Uterus (tissue), 4 donors: ENCODE measurements at places on chromosomes 4 and X.

GRCh38 chr4:91751961-91752360 lies 551.8 kb upstream of the GRID2 start:
- DNase-seq, result no peak

GRCh38 chr4:16122784-16123183 lies 39.0 kb upstream of the PROM1 start:
- no peak for DNase-seq

DNA sequence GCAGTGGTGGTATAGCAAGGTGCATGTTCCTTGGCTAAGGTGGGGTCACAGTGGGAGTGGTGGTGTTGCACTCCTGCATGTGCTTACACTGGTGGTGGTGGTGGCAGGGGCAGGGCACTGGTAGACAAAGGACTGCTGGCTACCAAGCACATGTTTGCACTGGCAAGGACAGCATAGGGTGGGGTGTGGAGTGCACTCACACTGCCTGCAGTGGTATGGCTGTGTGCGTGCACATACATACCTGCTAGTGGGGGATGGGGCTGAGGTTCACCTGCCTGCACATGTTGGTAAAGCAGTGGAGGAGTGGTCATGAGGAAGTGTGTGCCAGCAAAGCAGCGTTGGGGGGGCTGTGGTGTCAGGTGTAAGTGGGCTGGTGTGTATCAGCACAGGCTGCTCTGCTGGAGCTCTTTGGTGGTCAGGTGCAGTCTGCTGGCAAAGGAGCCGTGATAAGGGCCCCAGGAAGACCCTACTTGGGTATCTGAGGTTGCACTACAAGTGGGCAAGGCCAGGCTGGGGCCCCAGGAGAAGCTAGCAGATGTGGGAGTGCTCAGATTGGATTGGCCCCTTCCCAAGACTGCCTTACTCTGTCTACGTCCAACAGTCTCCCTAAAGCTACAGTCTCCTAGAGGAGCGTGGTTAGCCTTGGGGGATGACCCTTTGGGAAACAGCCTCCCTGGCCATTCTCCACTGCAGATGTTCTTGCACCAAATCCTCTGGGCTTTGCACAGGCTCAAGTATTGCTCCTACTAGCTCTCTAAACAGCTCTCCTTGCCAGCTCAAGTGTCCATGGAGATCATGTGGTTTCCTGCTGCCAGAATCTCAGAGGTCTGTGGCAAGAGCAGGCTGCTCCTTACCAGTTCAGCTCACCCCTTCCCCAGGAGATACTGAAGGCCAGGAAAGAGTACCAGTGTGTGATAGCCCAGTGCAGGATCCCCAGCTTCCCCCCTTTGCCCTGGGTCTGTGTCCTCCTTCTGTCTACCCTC lies 486.3 kb upstream of the PABPC4L start:
- no peak for DNase-seq

- no peak for DNase-seq
Measured at GRCh38 chr4:6362896-6363295, 93.2 kb downstream of the WFS1 start.

DNA sequence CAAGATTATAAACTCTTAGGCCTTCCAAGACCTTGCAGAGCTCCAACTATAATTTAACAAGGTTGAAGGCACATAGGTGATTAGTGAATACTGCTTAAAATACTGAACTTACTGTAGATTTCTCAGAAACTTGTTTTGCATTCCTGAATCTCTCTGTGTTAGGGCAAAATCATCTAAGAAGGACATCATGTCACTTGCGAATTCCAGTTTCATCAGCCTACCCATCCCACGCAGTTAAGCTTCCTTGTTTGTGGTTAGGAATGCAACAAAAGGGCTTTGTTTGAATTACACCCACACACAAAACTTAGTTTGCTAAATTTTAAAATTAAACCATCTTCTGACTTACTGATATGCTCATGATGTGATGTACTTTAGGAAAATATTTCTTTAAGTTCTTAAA lies 174.0 kb downstream of the SOWAHB start:
- no peak for DNase-seq

DNA sequence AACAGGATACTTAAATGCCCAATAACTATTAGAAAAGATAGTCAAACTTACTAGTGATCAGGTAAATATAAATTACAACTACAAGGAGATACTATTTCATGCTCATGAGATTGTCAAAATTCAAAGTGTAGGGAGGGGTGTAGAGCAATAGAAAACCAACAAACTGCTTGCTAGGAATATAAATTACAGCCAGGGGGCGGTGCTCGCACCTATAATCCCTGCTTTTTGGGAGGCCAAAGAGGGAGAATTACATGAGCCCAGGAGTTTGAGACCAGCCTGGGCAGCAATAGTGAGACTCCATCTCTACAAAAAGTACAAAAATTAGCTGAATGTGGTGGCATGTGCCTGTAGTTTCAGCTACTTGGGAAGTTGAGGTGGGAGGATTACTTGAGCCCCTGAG lies 556.5 kb upstream of the NR3C2 start:
- no peak for DNase-seq

GRCh38 chr4:169723207-169723965 lies 34.4 kb downstream of the HPF1 start:
- no peak for DNase-seq

DNA sequence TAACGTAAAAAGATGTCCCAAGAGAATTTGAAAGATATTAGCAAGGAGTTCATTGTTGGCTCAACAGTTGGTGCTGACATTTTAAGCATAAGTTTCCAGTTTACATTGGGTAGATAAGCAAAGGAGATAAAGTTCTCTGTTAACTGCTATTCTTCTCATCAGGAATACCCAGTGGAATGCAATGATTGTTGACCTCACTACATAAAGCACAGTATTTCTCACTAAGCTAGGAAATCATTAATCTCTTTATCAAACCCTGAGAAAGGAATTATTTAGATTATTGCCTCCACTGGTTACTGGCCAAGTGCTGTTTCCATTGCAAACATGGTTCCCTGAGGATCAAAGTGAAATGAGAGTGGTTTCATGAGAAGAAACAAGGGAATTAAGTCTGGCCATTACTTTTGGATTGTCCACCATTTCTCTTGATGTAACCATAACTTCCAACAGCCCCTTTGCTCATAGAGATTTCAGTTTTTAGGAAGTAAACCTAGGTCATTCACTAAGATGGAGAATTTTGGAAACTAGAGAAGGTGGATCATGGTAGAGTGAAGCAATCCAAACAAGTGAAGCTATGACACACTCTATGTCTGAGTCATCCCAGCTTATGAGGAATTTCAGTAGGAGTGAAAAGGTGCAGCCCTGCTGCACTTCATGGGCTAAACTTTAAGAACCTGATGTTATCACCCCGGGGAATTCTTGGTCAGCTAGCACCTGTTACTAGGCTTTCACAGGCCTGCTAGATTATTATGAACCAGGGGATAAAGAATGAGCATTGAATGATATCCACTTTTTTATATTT lies 163.4 kb downstream of the AREG start:
- DNase-seq, result no peak

DNA sequence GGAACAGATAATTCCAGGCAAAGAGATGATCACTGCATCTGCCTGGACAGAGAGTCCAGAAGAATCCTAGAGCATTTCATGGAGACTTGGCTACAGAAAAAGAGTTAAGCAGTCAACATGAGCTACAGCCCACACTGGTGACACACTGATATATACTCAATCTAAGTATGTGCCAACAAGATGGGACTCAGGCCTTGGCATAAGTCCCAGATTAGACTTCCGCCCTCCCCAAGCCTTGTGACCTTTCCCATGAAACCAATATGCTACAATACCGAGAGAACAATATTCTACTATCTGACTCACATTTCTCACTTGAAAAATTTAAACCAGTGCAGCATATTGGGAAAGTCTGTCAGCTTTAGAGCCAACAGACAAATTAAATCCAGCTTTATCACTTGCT lies 65.7 kb upstream of the SLITRK2 start:
- DNase-seq, result no peak
